ENCODE measurements at places on chromosomes 7 and 10. TPM values are rescaled to one million over a fixed set of nuclear protein-coding genes. Genes with fewer than 3 reads are reported as not detected.

The EBF3 gene
- polyA plus RNA-seq, result 1.9 TPM

DNA sequence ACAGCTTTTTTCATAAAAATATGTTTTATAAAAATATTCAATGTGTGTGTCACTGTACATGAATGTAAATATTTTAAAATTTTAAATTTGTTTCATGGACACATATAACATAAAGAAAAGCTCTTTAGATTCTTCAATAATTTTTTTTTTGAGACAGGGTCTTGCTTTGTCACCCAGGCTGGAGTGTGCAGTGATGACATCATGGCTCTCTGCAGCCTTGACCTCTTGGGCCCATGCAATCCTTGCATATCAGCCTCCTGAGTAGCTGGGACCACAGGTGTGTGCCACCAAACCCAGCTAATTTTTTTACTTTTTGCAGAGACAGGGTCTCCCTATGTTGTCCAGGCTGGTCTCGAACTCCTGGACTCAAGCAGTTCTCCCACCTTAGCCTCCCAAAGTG is 9.9 kb downstream of the XRCC2 start:
- DNase-seq, result no peak

The OR13A1 gene
- polyA plus RNA-seq, result 0.03 TPM

DNA sequence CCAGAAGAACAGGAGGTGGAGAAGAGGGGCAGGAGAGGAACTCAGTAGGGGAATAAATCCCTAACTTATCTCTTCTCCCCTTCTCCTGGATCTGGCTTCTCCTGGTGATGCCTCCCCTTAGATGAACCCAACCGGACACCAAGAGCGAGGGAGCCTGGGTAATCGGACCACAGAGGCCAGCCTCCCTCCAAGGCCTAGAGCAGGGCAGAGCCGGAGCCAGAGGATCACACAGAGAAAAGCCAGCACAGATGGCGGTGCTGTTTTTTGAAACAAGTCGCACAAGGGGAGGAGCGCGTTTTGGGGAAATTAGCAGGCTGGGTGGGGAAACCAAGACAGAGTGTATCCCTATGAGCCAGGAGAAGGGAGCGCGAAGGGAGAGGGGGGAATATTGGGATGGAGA is 4.9 kb upstream of the SRRM3 start:
- DNase-seq, result no peak

GRCh38 chr10:30917789-30918188 is 113.9 kb downstream of the ZNF438 start:
- DNase-seq, result no peak

Data from small intestine (tissue), 16 donors.